ENCODE measurements at places on chromosomes 1 and 21.

DNA sequence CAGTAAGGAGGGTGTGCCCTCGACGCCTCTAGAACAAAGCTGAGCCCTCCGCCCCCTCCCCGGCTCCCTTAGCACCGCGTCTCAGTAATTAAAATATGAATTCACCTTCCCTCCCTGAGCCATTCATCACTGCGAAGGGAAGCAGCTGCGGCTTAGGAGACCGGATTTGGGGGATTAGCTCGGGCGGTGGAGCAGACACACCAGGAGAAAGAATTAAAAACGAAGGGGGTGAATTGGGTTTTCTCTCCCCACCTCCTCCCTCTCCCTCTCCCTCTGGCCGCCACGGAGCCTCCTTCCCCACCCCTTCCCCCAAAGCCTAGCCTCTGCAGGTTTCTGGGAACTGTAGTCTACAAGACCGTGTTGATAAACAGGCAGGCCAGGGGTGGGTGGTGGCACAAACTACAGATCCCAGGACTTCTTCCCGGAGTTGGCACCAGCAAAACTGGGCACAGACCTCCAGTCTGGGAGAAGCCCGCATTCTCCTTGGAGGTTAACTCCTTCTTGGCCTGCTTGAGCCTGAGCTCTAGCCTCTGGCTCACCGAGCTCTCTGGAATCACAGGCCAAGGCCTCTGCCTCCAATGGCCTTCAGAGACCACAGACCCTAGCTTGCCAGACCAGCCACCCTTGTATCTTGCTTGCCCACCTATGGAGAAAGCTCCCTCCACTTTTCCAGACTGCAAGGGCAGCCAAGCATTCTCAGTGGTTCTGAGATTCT lies 10.8 kb downstream of the BLACAT1 start:
- peak; percentile 62 for DNase-seq

- DNase-seq, result no peak
Measured at GRCh38 chr1:201945863-201946223, 505 bp downstream of the LMOD1 start.

GRCh38 chr1:197771904-197772556 lies 3.2 kb downstream of the DENND1B start:
- DNase-seq, result no peak

DNA sequence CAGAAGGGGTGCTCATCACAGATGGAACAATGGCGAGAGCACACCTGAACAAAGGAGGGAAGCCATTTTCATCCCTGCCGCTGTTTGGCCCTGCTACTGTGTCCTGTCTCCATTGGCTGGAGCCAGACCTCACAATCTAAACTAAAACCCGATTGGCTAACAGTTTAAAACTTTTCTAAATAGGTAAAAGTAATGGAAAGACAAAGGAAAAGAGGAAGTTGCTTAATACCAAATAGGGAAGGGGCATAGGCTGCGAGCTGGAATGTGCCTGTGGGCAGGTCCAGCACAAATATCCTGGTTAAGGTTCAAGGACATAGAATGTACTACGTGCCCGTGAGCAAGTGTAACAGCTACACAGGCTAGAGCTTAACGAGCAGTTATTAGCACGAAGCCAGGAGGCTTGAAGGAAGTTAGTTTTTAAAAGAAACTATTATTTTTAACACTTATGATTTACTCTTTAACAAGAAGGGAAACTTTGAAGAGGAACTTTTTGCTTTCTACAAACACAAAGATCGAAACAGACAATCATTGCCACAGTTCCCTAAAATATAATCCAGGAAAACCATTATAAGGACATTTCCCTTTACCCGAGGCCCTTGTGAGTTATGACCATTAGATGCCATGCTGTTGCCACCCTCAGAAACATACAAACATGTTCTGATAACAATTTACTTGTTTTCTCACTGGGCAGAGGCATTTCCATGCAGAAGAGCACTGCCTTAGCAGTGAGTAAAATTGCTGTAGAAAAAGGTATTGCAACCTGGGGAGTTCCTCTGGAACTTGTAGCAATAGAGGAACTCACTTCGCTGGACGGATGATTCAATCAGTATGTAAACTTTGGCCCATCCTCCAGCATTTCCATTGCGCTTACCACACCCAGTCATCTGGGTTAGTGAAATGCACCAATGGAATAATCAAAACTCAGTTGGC lies 4.8 kb upstream of the PTTG1IP start:
- no peak for DNase-seq

GRCh38 chr21:32708069-32708468 lies 19.7 kb downstream of the SYNJ1 start:
- DNase-seq, result no peak

GRCh38 chr21:46005481-46005881 lies 23.9 kb downstream of the COL6A1 start:
- DNase-seq, result no peak

DNA sequence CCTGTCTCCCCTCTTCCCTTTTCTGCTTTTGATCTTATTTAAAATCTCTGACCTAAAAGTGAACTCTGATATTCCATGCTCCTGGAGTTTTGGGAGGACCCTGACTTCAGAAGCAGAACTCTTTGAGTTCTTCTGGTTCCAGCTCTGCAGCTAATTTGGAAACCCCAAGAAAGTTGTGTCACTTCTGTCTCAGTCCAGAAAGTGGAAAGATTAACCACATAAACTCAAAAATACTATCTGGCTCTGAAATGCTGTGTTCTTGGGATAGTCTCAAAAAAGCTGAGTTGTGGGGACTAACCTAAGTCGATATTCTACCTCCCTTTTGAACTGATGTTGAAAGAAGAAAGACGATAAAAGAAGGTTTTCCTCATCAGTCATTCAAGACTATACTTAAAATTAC lies 59.8 kb downstream of the ITPKB start:
- peak; percentile 0 for DNase-seq

- no peak for DNase-seq
Measured at GRCh38 chr21:40562242-40563002, 284.5 kb downstream of the DSCAM start.

GRCh38 chr1:31902510-31902860 lies 35.7 kb downstream of the PTP4A2 start:
- DNase-seq, result no peak

DNA sequence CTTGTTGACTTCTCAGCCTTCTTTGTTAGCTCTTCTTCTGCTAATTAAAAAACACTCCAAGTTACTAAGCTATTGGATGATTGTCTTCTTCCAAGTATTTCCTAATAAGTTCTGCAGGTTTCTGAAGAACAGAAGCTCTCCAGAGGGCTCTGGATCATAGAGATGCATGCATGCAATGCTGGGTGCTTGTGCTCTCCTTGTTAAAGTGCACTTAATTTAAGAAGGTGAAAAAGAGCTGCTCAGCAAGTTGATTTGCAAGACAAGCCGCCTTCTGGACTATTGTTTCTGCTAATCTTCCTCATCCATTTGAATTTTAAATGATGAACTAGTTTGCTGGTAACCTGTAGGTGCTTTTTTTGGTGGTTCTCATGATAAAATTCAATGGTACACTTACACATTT lies 16.1 kb downstream of the RRP15 start:
- DNase-seq, result no peak

DNA sequence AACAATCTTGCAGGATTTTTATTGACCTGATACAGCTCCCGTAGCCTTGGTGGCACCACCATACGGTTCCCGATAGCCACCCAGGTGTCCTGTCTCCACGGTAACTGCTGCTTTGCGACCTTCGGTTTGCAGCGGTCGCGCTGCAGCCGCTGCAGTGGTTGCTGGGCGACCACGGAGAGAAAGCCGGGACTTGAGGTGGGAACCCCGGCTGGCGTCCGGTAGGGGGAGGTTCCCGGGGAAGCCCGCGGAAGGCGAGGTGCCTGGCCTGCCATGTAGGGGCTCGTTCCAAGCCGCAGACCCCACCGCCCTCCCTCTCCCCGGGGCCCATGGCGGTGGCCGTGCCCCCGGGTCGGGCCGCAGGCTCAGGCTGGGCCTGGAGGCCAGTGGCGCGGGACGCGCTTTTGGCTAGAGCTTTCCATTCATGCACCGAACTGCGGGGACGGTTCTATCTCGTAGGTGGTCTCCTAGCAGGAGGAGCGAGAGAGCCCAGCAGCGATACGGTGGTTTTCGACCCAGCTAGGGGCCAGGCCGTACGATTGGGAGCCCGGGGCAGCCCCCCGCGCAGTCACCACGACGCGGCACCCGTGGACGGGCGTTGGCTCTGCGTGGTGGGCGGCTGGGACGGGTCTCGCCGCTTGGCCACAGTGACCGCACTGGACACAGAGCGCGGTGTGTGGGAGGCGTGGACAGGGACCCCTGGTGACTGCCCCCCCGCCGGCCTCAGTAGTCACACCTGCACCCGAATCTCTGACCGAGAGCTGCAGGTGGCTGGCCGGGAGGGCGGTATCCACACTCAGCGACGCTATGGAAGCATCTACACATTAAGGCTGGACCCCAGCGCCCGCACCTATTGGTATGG lies at the start of gene KLHDC9:
Gene KLHDC9, plus strand, starts transcription at position 152 of the 859 bp plus-strand sequence. Its CDS starts 175 bp downstream, at position 327.
- DNase-seq, result peak; percentile 84

GRCh38 chr21:35342440-35342839 lies 293.3 kb upstream of the RUNX1 start:
- DNase-seq, result no peak

GRCh38 chr1:234863551-234863971 lies 253.6 kb upstream of the IRF2BP2 start:
- no peak for DNase-seq

GRCh38 chr1:2596530-2597333 lies 10.2 kb downstream of the PRXL2B start:
- peak; percentile 55 for DNase-seq

- DNase-seq, result peak; percentile 78
Measured at GRCh38 chr1:6359216-6360116, 34.1 kb downstream of the ACOT7 start.
